ENCODE measurements at places on chromosomes 3 and 15.

DNA sequence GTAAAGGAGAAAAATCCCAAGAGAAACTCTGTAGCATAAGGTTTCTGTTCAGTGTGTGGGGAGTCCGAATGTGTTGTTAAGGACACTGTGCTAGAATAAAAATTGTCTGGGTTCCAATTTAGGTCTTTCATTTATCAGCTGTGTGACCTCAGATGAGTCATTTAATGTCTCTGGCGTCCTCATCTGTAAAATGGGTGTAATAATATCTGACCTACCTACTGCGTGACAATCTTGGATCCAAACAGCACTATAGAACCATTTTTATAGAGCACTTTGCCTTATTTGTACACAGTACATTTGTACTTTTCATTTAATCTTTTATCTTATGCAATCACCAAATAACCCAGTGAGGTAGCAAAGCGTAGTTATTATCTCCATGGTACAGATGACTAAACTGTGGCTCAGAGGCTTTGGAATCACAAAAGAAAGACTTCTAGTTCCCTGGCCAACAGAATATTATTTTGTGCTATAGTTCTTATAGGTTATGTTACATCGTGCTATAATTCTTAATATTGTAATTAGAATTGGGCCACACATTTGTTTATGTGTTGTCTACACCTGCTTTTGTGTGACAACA lies 46.6 kb upstream of the TNIK start:
- DNase-seq: no peak

DNA sequence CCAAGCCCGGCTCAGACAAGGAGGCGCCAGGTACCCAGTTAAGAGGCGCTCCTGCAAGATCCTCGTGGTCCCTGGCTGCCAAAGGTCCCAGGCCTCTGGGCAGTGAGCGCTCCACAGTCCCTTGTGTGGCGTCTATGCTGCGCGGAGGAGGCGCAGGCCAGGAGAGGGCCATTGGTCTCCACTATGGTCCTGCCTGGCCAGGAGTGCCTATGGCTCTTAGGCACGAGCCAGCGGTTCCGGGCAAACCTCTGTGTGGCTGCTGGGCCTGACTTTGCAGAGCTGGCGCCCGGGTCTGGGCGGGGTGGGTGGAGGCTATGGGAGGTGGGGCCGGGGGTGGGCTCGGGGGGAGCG lies 660 bp upstream of the ADAMTSL3 start:
- DNase-seq: no peak

DNA sequence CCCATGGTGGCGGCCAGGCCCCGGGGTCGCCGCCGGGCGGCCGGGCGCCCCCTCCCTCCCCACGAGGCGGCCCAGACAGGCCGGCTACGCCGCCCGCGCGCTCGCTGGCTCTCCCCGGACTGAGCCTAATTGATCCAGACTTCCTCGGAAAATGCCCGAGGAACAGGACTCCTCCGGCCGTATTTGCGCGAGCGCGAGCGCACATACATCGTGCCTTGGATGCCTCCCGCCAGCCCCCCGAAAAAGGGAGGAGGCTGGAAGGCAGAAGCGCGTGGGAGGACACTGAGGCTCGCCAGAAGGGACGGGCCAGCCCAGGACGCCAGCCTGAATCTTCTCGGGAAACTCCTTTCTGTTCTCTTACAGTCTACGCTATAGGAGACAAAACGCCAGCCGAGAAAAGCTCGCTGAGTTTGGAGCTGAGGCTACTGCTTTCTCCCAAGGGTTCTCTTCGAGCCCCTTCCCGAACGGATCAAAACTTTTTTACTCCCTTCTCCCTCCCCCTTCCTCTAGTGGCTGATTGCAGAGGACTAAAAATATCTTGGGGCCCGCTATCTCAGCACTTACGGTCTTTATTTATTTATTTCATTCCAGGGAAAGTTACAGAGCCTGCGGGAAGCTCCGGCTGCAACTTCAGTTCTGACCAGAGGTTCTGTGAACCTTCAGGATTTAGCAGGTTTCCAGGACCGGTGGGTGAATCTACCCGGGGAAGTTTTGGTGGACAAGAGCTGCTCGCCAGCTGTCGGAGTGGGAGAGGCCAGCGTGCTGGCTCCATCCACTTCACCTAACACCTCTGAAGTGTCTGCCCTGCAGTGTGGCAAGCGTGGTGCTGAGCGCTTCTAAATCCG lies at the start of gene PDZRN3:
TSS of gene PDZRN3 (minus strand) at position 121 of the 845 bp plus-strand sequence.
- no peak for DNase-seq

DNA sequence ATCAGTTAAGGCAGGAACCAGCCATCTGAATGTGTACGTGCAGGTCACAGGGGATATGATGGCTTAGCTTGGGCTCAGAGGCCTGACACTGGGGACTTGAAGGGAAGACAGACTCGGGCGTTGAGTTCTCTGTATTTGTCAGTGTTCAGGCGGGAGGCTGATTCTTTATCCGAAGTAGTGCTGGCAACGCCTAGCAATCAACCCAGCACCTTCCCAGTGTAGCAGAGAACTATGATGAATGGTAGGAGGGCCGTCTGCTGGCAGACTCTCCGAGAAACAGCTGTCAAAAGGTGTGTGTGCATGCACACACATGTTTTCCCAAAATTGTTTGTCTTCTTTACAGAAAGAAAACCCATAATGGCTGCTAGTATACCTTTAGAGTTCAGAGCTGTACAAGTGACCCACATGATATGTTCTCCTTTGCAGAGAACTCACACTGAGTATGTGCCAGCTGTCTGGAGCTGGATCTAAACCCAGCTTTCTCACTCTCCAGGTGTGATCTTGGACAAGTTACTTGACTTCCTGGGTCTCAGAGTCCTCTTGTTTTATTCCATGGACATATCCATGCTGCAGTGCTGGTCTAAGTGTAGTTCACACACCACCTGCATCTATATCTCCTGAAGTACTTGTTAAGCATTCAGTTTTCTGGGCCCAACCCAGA lies 74.5 kb upstream of the LARS2 start:
- no peak for DNase-seq

- DNase-seq: peak; percentile 66
Observed at GRCh38 chr3:15795651-15796308, 2.0 kb downstream of the ANKRD28 start.

- DNase-seq: no peak
Observed at GRCh38 chr3:34882764-34883163, 756.6 kb upstream of the ARPP21 start.

GRCh38 chr15:78304216-78305066 lies 5.0 kb upstream of the SKIC8 start:
- DNase-seq: no peak

DNA sequence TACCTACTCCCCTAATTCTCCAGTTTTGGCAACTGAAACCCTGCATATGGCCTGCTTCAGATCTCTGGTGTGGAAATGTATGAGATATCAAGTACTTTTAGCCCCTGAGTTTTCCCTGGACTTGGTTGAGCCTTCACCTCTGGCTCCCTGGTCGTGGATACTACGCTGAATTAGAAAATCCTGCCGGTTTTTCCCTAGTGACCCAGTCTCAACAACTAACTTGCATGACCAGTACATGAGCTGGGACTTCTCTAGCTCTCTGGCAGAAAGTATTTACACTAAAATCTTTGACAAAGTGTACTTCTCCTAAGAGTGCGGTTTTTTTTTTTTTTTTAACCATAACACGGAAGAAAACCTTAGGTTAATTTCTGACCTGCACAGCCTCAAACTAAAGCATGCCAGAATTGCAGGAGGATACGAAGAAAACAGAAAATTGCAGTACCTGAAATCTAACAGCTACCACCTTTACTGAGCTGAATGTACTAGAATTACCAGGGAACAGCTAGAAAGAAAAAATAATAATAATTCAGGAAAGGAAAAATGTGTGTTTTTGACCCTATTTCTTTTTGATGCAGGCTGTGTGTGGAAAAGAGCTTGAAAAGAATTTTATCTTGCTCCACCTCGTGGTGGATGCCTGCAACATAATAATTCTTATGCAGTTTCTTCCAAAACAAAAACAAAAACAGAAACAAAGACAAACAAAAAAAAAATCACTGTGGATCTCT lies 165.6 kb downstream of the GMNC start:
- DNase-seq: peak; percentile 33

Measured in activated CD4-positive, alpha-beta T cell treated with anti-CD3 and anti-CD28 coated beads, Interleukin-2, amount 50 U/mL, for 16 hours (primary cell).